ENCODE measurements at places on chromosomes 4 and X. TPM values are rescaled to one million over a fixed set of nuclear protein-coding genes. Genes with fewer than 3 reads are reported as not detected.

GRCh38 chr4:119783189-119783983 is 154.8 kb upstream of the PDE5A start:
- DNase-seq: no peak

- no peak for DNase-seq
These were observed 171.8 kb upstream of the TTC29 start for GRCh38 chr4:147117431-147117830.

DNA sequence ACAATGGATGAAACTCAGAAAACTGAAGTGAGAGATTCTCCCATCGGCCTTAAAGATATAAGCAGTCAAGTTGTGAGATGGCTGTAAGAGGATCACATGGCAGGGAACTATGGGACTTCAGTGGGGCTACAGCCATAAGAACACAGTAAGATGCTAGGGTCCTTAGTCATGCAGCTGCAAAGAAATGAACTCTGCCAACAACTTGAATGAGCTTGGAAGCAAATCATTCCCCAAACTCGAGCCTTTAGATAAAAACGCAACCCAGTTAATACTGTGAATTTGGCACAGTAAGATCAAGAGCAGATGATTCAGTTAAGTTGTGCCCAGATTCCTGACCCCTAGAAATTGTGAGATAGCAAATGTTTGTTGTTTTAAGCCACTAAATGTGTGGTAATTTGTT is 117.3 kb downstream of the FAM13A start:
- DNase-seq: no peak

DNA sequence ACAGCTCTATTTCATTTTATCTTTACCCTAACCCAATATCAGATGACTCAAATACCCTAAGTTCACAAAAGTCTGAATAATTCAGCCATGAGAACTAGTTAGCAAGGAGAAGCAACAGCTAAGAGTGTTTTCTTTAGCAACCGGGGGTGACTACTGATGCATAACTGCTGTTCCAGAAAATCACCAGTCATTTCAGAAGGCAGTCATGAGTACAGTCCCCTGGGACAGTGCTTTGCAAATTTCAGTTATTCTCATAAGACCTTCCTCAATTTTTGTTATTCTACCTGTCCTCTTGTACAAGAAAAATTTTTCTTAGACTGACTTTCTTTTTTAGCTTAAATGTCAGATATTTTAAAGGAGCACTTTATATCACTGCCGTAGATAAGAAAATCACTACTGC is 16.4 kb downstream of the BANK1 start:
- DNase-seq: no peak

GRCh38 chr4:24482871-24483270 is 101.5 kb downstream of the DHX15 start:
- no peak for DNase-seq

DNA sequence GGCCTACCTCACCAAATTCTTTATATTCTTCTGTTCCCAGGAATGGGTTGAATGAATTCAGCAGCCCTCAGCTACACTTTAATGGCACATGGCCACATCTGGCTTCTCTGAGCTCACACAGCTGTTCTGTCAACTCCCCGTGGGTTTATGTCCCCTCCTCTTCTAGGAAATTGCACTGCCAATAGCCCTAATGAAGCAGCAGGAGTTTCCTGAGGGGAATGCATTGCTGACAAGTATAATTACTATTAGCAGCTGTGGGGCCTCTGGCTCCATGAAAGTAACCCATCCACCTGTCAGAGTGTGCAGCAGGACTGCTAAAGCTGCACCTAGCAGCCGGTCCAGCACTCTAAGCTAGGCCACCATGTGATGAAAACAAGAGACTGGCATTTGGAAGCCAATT is 50.3 kb downstream of the FTHL17 start:
- DNase-seq: no peak

DNA sequence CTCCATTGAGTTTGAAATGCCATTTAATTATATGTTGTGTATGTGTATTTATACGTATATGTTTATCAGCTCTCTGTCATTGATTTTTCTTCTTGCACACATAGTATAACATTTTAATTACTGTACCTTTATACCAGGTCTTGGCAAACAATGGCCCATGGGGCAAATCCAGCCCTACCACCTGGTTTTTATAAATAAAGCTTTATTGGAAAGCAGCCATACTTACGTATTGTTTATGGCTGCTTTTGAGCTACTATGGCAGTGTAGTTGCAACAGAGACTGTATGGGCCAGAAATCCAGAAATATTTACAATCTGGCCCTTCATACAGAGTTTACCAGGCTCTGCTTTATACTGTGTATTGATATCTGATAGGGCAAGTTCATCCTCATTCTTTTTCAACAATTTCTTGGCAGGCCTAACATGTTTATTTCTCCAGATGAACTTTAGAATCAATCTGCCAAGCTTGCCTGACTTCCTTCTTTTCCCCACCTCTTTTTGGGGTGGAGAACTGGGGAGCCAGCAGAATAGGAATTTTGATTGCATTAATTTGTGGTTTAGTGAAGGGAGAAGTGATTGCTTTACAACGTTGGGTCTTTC is 15.8 kb downstream of the DCUN1D4 start:
- no peak for DNase-seq

GRCh38 chr4:123674762-123675465 is 278.3 kb downstream of the SPRY1 start:
- no peak for DNase-seq

DNA sequence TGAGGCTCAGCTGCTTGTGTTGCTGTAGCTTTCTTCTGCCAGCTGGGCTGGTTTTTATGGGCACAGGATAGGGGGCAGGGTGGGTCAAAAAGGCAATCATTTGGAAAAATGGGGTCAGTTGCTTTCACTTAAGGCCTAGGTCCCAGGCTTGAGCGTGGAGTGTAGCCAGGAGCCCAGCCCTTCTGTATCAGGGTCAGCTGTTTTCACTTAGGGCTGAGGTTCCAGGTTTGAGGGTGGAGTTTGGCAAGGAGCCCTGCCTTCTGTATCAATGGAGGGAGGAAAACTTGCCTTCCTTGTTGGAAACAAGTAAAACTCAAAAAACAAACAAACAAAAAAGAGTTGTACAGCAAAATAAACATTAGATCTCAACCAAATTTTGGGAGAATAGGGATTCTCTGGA is 37.0 kb upstream of the UGT8 start:
- DNase-seq: no peak

GRCh38 chrX:64976673-64977040 is 407 bp upstream of the ZC4H2 start:
- no peak for DNase-seq

DNA sequence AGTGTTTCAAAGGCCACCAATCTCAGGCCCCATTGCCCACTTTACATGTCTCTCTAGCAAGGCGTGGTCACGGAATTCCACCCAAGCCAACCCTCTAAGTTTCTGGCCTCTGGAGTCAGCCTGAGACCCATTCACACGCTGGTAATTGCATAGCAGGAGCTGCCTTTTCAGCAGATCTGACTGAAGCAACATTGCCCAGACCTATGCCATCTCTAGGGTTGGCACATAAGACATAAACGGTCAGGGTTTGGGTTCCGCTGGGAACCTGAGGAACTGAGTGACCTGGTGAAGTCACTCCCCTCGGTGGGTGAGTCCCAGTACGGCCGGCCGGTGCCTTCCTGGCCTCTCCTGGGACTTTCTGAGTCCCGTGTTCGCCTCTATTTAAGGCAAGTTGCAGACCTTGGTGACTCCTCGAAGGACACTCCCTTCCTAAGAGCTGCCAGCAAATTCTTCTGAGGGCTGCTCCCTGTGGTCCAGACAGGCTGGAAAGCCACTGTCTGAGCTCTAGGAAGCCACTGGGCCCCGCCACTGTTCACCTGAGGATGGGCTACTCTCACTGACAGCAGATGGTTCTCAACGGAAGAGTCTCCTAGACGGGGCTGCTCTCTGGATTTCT is 15.9 kb downstream of the CTAG1A start:
- no peak for DNase-seq

- peak; percentile 38 for DNase-seq
These were observed 689 bp downstream of the SSR4 start for GRCh38 chrX:153794897-153795816.

GRCh38 chrX:39654183-39654925 is 443.4 kb downstream of the BCOR start:
- DNase-seq: no peak

Gene EDNRA
- total RNA-seq: not detected

Gene GYPE
- 0.44 TPM for total RNA-seq

Gene IL1RAPL1
- not detected for total RNA-seq

Gene TLR10
- total RNA-seq: 0.05 TPM

Gene CXCL1
- not detected for total RNA-seq

Gene SPANXB1
- total RNA-seq: not detected

Gene DKK2
- total RNA-seq: not detected

Gene ARMCX2
- 8.7 TPM for total RNA-seq

Gene SPANXA1
- not detected for total RNA-seq

Gene ETDB
- total RNA-seq: not detected

Gene JCHAIN
- total RNA-seq: not detected

Gene CLIC2
- 0.40 TPM for total RNA-seq

Measured in activated CD4-positive, alpha-beta memory T cell treated with anti-CD3 and anti-CD28 coated beads for 36 hours (primary cell).